ENCODE measurements at places on chromosomes 11 and 22.

- DNase-seq: no peak
Measured at GRCh38 chr11:41437006-41437490, 22.4 kb downstream of the LRRC4C start.

DNA sequence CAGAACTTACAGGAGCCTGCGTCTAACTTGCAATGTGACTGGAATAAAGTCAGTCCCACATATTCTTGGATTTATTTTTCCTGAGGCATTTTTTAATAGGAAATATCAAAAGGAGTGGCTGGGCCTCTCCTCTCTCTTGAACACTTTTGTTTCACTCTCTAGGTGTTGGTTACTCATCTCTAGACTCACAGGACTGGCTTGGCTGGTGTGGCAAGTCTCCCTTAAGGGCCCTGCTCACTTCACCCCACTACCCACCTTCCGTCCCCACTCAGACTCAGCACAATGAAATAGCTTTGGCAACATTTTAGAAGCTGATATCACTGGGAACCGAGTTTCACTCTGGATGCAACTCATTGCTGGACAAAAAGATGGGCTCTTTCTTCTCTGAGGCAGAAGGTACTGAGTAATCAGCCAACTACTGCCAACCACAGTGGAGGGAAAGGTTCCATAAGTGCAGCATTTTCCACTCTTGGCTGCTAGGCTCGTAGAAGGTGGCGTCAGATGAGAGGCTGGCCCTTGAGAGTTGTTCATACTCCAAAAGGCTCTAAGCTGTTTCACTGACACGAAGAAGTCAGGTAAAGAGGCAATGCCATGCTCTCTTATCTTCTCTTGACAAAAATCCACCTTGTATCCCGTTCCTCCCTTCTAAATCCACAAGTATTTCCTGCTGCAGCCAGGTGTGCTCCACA is 390.6 kb downstream of the SOX6 start:
- no peak for DNase-seq

DNA sequence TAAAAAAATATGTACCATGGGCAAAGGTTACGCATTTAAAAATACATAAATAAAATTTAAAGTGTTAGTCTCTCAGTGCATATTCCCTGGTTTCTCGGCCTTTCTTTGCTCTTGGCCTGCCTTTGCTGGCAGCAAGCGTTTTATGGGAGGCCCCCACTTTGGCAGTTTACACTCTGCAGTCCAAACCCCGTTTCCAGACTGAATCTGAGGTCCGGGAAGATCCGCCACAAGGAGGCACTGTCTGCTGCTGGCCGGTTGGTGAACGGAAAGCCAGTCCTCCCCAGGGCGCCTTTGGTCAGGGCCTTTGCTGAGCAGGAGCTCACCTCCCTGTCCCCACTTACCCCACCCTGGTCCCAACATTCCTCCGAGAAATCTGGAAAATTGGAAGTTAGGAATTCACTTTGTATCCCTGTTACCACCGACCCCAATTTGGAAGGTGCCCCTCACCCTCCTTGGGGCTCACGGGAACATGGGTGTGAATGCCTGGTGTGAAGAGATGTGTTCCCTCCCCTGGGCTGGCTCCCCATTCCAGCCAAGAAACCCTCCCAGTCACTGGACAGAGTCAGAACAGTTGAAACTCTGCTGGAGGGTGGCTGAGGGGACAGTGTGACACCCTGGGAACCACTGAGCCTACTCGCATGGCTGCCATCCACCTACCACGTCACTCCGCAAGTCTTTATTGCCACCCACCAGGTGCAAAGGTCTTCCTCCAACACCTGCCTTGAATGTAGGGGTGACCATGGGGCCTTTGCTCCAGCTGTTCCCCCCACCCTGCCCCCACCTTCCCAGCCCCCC is 9.4 kb upstream of the SF1 start:
- peak; percentile 64 for DNase-seq

DNA sequence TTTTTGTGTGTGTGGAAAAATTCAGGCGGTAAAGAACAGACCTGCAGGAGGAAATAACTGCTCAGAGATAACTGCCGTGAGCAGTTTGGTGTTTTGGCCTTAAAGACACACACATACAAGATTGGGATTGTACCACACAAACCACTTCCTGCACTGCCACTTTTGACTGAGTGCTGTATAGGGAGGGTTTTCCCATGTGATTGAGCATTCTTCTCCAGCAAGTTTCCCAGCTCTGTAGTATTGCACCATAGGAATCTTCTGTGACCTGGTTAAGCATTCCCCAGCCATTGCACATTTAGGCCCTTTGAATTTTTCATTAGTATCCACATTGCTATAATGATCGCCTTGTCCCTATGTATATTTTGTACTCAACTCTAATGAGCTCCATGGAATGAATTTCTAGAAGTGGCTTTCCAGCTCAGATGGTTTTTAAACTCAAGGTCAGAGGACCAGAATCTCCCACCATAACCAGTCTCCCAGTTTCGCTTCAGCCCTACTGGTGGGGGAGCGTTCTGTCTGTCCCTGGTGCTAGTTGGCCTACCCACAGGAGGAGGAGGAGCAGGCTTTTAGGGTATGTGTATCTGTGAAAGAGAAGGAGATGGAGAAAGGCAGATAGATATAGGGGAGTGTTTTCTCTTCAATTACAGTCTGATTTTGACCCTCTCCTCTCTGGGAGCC is 9.3 kb downstream of the CD82 start:
- peak; percentile 93 for DNase-seq

GRCh38 chr11:68381716-68382115 is 69.3 kb downstream of the LRP5 start:
- DNase-seq: no peak

DNA sequence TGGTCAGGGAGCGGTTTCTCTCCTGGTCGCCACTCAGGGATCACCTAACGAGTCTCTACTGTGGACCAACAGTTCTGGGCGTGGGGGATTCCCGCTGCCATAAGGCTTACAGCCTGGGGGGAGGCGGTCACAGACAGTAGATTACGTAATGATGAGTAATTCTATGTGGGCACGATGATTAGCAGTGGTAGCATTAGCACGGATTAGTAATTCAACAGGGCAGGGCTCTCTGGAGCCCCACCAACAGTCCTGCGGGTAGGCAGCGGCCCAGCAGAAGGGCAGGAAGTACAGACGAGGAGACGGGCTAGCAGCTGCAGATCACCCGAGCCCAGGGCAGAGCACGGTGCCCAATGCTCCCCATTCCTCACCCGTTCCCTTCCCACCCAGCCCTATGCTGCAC is 3.6 kb downstream of the SHISAL1 start:
- DNase-seq: peak; percentile 91

GRCh38 chr11:102940714-102941588 is 14.6 kb downstream of the MMP13 start:
- DNase-seq: peak; percentile 78
